ENCODE measurements at places on chromosomes 1 and 21.
A peak's percentile ranks its signal among the peaks of the same experiment; 100 is the strongest.

- DNase-seq: no peak
Measured at GRCh38 chr1:83799594-83799993, 199.3 kb downstream of the TTLL7 start.

- DNase-seq: no peak
Measured at GRCh38 chr1:222890716-222891115, 75.9 kb downstream of the DISP1 start.

GRCh38 chr1:34842073-34842472 lies 17.5 kb downstream of the SMIM12 start:
- no peak for DNase-seq

DNA sequence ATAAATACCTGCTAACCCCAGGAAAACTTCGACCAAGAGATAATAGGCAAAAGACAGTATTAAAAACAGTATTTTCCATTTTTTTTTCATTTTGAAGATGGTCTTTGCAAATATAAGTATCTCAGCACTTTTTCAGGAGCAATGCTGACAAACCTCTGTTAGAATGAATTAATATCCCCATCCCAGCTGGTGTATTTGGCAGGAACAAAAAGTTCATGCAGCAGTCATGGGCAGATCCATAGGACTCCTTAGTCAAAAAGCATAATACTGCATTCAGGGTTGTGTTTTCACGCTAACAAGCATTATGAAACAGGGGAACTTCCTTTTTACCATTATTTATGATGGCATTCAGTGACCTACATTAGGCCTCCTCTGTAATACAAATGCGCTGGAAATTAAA lies 344.0 kb downstream of the ST6GALNAC3 start:
- DNase-seq: no peak

DNA sequence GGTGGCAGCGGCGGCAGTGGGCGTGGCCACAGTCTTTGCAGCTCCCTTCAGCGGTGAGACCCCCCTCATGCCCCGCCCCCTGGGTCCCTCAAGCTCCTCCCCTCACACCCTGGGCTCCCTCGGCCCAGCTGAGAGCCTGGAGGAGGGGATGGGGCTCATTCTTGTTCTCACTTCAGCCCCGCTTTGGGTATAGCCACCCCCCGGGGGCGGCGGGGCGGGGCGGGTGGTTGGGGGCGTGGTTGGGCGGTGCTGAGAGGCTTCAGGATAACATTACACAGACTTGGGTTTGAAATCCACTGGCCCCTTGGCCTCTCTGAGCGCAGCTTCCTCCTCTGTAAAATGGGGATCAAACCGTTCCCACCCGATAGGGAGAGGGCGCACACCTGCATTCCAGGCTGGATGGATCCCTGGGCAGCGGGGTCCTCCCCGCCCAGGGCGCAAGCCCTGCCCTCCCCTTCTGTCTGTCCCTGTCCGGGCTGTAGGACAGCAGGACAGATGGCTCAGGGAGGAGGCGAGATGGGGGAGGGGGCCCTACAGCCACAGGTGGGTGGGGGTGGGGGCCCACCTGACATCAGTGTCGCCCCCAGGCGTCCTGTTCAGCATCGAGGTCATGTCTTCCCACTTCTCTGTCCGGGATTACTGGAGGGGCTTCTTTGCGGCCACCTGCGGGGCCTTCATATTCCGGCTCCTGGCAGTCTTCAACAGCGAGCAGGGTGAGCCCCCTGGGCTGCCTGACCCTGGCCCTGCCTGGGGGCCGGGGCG lies 5.1 kb downstream of the CLCNKA start:
- peak; percentile 62 for DNase-seq

- DNase-seq: no peak
Measured at GRCh38 chr1:9705337-9706093, 54.0 kb downstream of the PIK3CD start.

DNA sequence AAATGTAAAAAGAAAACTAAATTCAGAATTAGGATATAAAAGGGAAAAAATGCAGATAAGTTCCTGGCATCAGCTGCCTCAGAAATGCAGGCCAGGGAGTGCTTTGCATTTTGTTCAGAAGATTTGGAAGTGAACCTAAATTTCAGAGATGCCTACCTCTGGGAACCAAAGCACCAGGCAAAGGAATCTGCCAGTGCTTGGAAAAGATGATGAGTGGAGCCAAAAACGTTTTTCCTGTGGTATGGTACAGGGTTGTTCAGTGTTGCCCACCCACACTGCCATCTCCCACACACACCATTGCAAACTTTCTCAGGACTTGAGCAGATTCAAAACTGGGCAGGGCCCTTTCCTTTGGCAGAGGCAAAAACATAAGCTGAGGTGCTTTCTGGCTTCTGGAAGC lies 349.5 kb downstream of the TGFB2 start:
- no peak for DNase-seq

DNA sequence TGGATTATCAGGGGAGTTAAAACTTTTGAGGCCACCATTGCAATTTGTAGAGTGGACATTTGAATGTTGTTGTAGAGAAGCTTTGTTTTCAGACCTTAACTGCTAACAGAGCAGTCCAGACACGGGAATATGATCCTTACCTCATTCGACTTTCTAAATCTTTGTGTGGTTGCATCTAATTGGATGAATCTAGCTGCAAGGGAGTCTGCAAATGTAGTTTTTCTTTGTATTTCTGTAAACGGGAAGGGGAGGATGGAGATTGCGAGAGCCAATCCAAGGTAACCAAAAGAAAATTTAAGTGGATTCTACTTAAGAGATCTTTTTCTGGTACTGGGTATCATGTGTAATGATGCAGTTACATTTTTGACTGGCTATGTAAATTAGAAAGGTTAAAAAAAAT lies 110.2 kb downstream of the FMN2 start:
- DNase-seq: no peak

- DNase-seq: peak; percentile 25
Measured at GRCh38 chr1:159008744-159009188, 941 bp upstream of the IFI16 start.
